HepG2 (cell line): ENCODE measurements at places on chromosomes 1 and 21.

DNA sequence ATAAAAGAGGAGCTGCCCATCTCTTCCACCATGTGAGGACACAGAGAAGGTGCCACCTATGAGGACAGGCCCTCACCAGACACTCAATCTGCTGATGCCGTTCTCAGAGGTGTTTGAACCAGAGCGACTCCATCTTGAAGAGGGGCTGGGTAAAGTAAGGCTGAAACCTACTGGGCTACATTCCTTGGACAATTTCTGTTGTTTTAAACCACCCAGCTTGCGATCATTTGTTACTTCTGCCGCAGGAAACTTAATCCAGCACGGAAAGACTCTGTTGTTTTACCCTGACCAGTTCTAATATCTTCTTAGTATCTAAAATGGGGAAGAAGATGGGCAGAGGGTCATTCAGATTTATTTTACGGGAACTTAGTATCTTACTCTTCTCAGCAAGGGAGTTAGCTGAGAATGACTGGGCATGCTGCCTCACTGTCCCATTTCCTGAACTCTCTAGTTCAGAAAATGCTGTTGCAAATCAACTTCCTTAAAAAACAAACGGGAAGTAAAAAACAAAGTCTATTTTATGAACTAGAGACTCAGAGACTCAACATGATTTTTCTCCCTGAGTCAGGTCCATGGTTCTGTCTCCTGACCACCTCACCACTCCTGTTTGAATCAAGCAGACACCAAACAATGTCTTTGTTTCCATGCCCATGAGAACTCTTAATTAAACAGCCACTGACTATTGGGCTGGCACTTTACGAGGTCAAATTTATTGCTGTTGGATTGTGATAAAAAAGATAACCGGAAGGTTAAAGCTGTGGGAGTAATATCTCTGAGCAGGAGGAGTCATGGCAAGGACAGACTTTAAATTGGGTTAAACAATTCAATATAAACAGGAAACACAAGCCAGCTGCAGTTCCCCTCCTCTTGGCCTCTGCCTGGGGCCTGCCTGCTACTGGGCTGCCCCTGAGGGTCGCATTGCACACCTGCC is 23.8 kb upstream of the IFNAR1 start:
- DNase-seq = no peak

- DNase-seq = no peak
These were observed 17.3 kb downstream of the KCTD3 start for GRCh38 chr1:215584389-215584788.

- DNase-seq = peak; percentile 2
These were observed 37.2 kb upstream of the CRNN start for GRCh38 chr1:152451254-152451653.

- no peak for DNase-seq
These were observed 213.9 kb upstream of the LYPLAL1 start for GRCh38 chr1:218959784-218960183.

DNA sequence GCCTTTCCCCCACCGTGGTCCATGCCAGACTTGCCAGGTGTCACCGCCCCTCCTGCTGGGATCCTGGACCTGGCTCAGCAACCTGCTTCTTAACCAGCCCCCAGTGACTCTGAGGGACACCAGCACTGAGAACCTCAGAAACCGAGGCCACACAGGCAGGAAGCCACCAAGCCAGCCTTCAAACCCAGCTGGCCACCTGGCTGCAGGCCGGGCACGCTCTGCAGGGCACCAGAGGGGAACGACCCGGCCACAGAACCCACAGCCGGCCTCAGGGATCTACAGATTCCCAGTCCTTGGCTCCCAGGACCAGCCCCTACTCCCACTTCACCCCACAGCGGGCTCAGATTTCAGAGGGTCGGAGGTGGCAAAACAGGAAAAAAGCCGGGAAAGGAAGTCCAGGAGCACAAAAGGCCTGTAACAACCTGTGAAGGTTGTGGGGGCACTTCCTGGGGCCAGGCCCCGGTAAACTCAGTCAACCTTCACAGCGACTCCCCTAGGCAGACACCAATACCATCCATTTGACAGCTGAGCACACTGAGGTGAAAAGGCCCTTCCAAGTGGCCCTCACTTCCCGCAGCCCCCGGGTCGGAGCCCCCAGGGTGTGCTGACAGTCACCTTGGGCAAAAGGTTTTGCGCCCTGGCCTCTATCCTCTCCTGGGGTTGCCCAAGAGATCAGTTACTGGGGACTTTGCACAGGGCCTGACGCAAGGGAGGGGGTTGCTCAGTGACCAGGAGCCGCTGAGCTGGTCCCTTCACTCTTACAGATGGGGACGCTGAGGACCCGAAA is 14.1 kb downstream of the RUNX3 start:
- peak; percentile 65 for DNase-seq

DNA sequence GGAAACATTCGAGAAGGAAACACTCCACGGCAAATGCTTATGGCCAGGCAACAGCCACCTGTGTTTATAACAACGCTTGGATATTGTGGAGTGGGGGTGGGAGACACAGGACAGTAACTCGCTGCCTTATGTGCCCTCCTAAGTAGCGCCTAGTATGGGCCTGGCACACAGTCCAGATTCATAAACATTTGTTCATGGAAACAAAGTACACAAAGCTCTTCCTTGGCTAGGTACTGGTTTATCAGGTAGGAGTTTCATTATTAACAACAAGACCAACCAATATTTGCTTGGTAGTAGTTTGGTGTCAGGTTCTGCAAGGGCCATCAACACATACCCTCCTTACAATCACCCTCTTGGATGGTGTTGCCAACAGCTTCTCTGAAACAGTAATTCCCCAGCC is 23.4 kb downstream of the TMCO4 start:
- no peak for DNase-seq

DNA sequence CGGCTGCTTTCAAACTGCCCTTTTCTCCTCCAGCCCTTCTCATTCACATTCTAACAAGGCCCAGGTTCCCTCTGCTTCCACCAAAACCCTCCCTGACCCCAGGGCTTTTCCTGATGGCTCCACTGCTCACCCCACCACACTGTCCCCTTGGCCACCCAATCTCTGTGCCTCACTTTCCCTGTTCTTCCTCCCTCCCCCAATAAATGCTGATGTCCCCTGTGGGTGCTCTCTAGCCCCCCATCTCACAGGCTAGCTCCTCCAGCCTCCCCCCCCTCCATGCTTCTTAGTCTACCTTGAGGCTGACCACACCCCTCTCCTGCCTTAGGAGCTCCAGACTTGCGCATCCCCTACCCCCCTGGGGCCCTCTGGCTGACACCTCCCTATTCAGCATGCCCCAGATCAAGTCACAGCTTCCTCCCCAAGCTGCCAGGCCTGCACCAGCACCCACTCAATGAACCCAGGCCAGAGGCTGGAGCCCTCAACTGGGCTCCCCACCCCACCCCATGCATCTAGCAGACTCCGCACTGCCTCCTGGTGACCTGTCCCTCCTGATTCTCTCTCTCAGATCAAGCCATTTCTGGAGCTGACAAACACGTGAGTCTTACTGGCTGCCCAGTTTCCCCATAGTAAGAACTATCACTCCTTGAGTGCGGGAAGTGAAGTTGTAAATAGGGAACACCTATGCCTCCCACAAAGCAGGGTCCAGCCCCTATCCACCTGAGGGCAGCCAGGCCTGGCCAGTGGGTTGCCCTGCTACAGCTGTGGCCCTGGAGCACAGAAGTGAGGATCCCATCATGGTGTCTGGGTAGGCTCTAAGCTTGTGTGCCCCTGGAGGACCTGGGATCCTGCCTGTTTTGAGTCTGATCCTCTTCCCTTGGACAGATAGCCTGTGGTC is 117.9 kb downstream of the DMRTB1 start:
- DNase-seq = no peak

GRCh38 chr1:226778657-226779058 is 39.6 kb upstream of the ITPKB start:
- DNase-seq = no peak

- no peak for DNase-seq
These were observed 9.0 kb downstream of the AK4 start for GRCh38 chr1:65156910-65157545.

- no peak for DNase-seq
These were observed 10.8 kb downstream of the HMGB4 start for GRCh38 chr1:33874636-33875035.

- no peak for DNase-seq
These were observed 126.6 kb upstream of the AJAP1 start for GRCh38 chr1:4527819-4528218.

DNA sequence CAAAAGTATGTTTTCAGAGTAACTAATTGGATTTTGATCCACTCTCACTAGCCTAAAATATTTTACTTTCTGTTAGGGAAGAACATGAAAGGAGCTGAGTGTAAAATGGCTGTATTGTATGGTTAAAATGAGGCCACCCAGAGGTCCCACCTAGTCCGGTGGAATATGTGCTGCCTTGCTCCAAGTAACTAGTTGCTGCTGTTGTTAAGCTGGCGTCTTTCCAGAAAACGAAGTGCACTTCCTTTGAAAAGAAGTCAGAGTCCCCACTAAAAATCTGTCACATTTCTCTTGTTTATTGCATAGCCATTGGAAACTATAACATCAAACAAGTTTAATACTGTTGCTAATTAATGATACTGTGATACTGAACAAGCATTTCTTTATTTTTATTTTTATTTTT is 3.2 kb downstream of the SLC25A33 start:
- DNase-seq = peak; percentile 66

GRCh38 chr1:82759035-82759434 is 958.3 kb downstream of the ADGRL2 start:
- no peak for DNase-seq

- no peak for DNase-seq
These were observed 12.4 kb upstream of the THRAP3 start for GRCh38 chr1:36211841-36212240.

- DNase-seq = no peak
These were observed 472.7 kb downstream of the PTPRU start for GRCh38 chr1:29708796-29709703.

- no peak for DNase-seq
These were observed 303.8 kb downstream of the VAV3 start for GRCh38 chr1:107661158-107661557.

DNA sequence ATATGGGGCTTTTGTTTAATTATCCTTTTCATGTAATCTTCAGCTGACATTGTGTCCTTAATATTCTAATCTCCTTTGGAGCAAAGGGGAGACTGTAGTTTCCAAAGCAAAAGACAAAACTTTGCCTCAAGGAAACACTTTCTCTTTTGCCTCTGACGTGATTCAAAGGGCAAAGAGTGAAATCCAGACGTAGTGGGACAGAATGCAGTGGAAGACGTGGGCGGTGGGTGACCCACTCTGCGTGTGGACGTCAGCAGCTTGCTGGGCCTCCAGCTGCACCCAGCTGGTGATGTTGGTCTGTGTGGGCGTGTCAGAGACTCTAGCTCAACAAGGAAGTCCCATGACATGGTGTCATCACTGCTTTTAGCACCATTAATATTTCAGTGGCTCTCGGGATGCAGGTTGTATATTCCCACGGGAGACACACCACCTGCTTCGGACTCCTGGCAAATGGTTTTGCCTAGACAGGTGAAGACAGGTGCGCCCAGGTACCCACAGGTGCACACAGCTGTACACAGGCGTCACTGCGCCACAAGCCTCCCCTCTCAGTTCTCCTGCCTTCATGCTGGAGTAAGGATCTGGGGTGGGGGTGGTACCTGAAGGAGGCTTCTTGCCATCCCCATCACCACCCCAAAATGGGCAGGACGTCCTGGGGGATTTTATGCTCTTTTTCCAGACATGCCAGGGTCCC is 292.1 kb upstream of the VAMP3 start:
- no peak for DNase-seq

DNA sequence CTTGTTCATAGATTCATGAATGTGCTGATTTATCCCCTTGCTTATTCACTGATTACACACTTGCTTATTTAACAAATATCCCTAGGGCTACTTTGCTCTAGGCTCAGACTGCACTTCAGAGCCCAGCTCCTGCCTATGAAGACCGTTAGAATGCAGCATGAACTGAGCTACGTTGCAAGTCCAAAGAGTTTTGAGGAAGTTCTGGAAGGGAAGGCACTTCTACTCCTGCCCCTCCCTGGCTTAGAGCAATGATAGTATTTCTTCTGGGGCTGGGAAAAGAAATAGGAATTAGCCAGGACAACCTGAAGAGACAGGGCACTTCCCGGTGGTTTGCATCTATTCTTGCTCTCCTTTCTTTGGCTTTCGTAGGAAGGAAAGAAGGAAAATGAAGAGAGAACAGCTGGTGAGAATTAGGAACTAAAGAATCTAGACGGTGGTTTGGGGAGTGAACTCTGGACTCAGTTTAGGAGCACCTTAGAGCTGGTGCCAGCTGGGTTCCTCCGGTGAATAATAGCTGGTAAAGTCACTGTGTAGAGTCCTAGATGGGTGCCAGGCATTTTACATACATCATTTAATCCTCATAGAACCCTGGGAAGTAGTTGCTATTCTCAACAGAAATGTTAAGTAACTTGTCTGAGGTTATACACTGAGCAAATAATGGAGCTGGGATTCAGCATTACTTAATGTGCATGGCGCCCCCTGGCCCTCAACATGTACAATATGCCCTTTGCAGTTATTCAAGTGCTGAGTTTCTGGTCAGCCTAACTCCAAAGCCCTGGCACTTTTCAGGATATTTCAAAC is 65.9 kb downstream of the NDUFS5 start:
- DNase-seq = peak; percentile 74

DNA sequence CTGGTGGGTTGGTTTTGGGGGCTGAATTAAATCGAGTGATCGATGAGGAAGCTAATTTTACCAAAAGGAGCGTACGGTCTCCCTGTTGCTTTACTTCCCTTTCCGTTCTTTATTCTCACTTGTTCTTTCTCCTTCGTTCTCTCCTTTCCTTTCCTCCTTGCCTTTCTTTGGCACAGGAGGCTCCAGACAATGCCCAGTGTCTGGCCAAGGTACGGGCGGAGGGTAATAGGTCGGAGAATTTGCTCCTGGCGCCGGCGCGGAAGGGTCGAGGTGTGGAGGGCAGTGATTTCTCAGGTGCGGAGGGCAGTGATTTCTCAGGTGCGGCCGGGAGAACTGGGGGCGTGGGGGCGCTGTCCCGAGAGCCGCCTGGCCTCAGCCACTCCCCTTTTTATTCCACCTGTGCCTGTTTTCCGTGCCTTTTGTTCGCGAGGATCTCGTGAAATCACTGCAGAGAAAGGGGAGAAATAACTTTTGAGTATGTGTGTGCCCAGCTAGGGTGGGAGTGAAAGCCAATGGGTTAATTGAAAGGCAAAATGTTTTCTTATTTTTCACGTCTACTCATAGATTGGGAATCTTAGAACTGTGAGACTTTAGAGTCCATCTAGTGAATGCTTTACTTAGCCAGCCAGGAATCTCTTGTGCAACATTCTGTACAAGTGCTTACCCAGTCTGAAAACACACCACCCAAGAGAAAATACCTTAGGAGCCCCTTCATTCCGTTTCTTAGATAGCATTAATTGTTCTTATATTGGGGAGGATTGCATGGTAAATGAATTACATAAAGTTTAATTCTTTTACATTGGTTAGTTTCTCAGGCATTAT is 1.3 kb downstream of the FNBP1L start:
- DNase-seq = peak; percentile 12

GRCh38 chr1:218259800-218260199 is 25.3 kb upstream of the RRP15 start:
- peak; percentile 7 for DNase-seq

DNA sequence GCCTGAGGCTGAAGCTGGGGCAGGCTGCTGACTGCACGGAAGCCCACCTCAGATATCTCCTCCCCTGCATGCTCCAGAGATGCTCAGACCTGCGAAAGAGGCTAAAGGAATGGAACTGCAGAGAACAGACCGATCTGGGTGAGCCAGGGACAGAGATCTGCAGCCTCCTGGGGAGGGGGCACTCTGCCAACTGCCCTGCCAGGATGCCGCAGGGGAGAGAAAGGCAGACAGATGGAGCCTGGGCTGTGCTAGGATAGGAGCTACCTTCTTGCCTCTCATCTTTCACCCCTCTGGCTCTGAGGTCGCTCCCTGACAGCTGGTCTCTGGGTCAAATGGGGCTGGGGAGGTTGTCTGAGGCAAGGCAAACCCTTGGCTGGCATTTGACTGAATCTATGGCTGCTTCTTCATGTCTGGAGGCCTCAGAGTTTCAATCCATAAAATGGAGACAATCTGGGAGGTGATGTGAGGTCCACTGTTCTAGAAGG is 238.2 kb downstream of the GRIK3 start:
- no peak for DNase-seq
